Stimulated activated CD4-positive, alpha-beta T cell treated with anti-CD3 and anti-CD28 coated beads, Interleukin-15, amount 100 ng/mL, for 1 hour (primary cell): ENCODE measurements at places on chromosomes 7 and 10.
A peak's percentile ranks its signal among the peaks of the same experiment; 100 is the strongest.

DNA sequence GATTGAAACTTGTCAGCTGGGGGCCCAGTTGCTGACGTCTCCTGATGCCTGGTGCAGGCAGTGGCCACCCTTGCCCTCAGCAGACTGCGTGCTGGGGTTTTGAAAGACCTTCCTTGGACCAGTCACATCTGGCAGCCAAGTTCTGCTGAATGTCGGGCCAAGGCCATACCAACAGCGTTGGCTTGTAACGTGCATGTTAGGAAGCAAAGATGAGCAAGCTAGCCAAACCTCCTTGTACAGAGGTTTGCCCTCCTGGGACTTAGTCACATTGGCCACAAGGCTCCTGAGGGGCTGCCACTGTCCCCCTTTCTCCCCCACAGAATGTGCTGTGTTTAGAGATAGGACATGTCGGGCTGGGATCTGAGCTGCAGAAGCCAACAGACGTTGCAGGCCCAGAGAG lies 49.0 kb downstream of the ADCY1 start:
- DNase-seq = no peak

GRCh38 chr7:35599645-35600044 lies 95.3 kb downstream of the HERPUD2 start:
- no peak for DNase-seq

DNA sequence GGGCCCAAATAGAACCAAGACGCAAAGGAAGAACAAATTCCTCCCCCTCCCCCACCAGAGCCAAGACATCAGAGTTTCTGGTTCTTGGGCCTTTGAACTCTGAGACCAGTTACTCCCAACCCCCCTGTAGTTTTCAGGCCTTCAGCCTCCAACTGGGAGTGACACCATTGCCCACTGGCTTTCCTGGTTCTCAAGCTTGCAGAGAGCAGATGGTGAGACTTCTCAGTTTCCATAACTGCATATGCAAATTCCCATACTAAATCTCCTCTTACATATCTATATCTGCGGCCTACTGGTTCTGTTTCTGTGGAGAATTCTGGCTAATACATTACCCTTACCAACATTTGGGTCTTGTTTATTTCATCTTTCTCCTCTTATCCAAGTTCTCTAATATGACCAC lies 762.9 kb downstream of the GRM8 start:
- DNase-seq = no peak

- DNase-seq = no peak
Measured at GRCh38 chr10:96863922-96864543, 31.9 kb downstream of the LCOR start.

- peak; percentile 32 for DNase-seq
Measured at GRCh38 chr7:137656227-137656849, 190.4 kb downstream of the DGKI start.

DNA sequence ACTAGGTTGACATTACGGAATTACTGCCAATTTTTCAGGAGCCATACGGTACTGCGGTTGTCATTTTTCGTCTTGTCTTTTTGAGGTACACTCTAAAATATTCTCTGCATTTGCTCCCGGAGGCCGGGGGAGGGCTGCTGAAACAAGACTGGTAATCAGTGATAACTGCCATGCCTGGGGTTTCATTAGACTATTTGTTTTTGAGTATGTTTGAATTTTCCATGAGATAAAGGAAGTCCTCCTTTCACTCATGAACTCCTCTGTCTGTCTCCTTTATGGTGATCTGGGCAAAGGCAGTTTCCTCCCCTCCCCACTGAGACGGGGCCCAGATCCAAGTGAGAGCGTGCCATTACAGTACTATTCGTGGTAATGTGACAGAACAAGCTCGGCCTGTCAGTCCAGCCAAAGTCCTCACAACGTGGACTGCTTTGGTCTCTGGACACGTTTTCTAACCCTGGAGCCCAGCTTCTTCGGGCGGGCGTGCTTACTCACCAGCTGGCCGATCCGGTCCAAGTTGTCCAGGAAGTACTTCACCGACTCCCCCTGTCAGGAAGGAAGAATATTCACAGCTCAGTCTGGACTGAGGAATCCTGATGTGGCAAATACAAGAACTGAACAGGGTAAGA lies 45.1 kb downstream of the AMZ1 start:
- DNase-seq = no peak

DNA sequence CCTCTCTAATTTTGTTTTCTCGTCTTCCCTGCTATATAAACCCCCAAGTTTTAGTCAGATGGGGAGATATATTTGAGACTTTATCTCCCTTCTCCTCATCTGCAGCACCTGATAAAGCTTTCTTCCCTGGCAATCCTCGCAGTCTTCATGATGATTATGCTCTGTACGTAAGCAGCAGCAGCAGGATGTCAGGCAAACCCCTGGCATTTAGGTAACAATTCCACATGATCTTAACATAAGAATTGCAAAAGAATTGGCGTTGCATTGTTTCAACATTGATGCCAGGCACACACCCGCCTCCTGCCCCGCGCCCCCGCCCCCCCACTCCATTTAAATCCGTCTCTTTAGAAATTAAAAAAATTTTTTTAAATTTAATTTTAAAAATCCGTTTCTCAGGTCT lies 6.1 kb downstream of the PKD1L1 start:
- DNase-seq = no peak
